NCI-H1436 treated with DMSO at 0.1 percent for 48 hours (cell line): ENCODE measurements at places on chromosomes 1 and 21.

GRCh38 chr1:93874025-93874651 lies 4.9 kb downstream of the DNTTIP2 start:
- no peak for DNase-seq

GRCh38 chr1:187516874-187517273 lies 688.1 kb downstream of the PLA2G4A start:
- no peak for DNase-seq

- DNase-seq = no peak
Observed at GRCh38 chr1:177145106-177146070, 19.1 kb downstream of the ASTN1 start.

DNA sequence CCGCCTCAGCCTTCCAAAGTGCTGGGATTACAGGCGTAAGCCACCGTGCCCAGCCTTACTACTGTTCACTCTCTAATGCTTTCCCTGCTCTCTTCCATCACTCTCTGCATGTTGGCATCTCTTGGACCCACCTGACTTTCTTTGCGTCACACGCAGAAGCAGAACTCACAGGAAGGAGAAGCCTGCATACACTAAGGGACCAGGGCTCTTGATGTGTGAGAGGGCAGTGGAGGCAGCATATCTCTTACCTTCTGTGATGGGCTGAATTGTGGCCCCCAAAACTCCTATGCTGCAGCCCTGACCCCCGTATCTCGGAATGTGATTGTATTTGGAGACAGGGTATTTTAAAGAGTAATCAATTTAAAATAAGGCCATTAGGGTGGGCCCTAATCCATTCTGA lies 26.7 kb upstream of the SLAMF9 start:
- DNase-seq = no peak

DNA sequence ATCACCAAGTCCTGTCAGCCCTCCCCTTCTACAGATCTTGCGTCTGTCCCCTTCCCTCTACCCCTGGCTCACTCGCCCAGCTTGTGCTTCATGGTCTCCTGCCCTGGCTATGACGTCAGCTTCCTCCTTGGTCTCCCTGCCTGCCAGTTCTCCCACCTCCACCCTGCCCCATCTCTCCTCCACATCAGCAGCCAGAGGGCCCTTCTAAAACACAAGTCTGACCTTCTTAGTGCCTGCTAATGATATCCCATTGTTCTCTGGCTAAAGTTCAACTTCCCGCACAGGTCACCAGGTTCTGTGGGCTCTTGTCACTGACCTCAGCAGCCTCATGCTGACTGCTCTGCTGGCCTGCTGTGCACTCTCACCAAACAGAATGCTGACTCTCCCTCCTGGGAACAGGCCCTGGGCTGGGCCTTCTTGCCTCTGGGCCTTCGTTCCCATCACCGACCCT lies 24.7 kb upstream of the MYCL start:
- no peak for DNase-seq

DNA sequence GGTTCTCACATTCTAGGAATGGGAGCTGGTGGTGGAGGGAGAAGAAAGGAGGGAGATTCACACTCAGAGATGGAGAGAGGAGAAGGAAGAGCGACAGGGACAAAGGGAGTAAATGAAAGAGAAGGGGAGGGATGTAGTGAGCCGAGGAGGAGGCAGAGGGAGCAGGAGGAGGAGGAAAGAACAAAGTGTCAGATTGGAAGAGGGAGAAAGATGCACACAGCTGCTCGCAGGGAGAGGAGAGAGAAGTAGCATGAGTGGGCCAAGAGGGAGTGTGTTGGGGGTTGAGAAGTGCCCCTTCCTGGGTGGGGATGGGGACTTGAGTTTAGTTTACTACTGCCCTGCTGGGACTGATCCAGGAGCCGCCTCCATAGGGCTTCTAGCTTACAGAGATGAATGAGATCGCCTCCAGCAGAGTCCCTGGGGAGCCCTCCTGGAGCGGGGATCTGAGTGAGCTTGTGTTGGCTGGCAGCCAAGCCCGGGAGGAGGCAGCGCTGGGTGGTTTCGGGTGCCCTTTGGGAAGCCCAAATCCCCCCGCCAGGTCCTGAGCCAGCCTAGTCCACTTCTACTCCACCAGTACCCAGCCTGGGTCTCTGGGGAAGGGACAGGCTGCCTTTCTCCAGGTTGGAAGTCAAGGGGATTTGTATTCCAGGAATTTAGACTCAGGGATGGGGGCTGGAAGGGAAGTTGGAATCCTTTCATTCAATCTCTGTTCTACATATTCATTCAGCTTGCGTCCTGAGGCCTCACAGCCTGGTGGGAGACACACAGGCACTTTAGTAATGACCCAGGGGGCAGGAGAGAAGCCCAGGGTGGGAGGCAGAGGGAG lies 20.9 kb downstream of the PTPRU start:
- peak; percentile 72 for DNase-seq

DNA sequence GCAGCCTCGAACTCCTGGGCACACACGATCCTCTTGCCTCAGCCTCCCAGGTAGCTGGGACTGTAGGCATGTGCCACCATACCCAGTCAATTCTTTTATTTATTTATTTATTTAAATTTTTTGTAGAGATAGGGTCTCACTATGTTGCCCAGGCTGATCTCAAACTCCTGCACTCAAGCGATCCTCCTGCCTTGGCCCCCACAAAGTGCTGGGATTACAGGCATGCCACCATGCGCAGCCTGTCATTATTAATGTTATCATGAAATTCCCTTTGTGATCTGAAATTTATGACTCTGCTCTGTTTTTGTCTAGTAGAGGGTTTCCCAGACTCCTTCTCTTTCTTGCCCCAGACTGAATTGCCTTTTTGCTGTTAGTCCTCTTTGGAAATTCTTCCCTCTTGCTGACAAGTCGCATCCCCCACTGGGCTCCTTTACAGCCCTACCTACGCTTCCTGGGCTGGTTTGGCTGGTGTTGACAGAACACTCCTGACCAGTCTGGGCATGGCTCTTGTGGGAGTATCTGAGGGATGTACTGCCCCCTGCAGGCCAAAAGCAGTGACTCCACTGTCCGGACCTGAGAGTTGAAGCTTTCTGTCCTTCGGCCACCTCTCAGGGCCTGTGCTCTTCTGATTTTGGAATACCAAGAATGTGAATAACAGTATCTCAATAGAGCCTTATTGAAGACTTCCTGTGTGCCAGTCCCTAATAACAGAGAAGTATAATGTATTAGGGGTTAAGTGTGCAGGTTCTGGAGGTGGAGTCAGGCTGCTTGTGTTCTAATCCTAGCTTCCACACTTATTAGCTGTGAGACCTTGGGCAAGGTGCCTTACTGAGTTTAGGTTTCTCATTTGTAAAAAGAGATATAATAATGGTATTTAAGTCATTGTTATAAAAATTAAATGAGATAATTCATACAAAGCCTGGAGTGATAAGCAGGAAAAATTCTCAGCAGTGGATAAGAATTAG lies 28.2 kb downstream of the TCEANC2 start:
- DNase-seq = no peak

DNA sequence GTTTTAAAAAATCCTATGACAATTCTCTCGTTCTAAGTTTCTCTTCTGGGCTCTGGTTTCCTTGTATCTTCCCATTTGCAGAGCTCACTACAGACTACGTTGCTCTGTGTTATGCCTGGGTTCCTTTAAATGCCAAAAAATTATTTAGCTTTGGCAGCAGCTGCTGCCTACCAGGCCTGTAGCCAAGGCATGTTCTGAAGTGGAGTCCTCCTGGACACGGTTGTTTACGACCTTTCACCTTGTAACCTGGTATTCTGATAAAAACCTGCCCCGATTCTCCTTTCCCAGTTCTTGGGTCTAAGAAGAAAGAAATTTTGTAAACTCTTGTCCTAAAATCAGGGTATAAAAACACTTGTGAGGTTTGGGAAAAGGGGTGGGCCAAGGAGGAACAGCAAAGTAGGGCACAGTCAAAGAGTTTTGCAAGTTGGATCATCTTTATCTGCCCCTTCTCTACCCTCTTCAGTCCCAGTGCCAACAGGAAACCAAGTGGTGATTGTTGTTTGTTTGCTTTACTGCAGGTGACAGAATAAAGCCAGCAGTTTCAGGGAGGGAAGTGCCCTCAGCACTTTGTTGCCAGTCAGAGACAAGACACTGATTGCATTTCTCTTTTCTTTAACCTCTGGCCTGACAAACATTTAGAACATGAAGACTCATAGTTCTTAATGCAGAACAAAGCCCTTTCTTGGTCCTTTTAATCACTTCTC lies 3.1 kb upstream of the TXNIP start:
- DNase-seq = no peak

DNA sequence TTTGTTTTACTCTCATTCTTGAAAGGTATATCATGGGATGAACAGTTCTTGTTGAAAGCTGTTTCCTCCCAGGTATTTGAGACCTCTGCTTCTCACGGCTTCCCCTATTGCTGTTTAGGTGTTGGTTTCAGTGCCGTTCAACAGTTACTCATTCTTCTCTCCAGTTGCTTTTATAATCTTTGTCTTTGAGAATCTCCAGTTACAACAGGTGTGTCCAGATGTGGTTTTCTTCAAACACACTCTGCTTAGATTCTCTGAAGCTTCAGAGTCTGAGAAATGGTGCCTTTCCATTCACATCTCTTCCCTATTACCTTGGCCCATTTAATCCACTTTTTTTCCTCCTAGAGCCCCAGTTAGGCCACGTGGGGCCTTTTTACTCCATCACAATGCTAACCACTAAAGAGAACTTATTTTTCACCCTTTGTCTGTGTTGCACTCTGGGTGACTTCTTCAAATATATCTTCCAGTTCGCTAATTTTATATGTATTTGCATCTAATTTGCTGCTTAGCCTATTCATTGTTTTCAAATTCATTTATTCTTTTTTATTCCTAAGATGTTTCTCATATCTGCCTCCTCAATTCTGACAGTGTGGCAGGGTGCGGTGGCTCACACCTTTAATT lies 46.7 kb upstream of the SLC19A1 start:
- no peak for DNase-seq
